Adrenal gland (tissue), 19 donors: ENCODE measurements at places on chromosomes 12 and 14. TPM values are rescaled to one million over a fixed set of nuclear protein-coding genes. Genes with fewer than 3 reads are reported as not detected.
A peak's percentile ranks its signal among the peaks of the same experiment; 100 is the strongest.

Gene IL22
- total RNA-seq = not detected

Gene CMTM5
- 2.5 TPM for total RNA-seq

Gene MYRFL
- 1.00 TPM for total RNA-seq

Gene OR4Q3
- not detected for total RNA-seq

Gene C1QL4
- total RNA-seq = not detected

Gene EFS
- total RNA-seq = 2.1 TPM

Gene TRIP11
- 64.9 TPM for total RNA-seq

Gene C12orf50
- 0.07 TPM for total RNA-seq

Gene FAM186B
- 1.0 TPM for total RNA-seq

Gene METAP2
- total RNA-seq = 93.4 TPM

Gene KIF21A
- 24.0 TPM for total RNA-seq

Gene RNASE1
- total RNA-seq = 552 TPM

DNA sequence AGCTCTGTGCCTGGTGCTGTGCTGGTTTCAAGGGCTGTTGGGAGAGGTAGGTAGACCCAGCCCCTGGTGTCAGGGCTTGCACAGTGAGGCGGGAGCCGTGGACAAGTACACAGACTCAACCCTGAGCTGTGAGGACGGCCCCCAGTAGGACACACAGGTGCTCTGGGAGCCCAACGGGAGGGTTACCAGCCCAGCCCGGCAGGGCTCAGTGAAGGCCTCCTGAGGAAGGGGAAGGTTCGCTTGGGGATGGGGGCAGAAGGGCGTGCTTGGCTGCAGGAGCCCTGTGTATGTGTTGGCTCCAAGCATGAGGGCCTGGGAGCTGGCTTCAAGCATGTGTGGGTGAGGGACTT lies 58.9 kb downstream of the SLC25A47 start:
- no peak for DNase-seq

DNA sequence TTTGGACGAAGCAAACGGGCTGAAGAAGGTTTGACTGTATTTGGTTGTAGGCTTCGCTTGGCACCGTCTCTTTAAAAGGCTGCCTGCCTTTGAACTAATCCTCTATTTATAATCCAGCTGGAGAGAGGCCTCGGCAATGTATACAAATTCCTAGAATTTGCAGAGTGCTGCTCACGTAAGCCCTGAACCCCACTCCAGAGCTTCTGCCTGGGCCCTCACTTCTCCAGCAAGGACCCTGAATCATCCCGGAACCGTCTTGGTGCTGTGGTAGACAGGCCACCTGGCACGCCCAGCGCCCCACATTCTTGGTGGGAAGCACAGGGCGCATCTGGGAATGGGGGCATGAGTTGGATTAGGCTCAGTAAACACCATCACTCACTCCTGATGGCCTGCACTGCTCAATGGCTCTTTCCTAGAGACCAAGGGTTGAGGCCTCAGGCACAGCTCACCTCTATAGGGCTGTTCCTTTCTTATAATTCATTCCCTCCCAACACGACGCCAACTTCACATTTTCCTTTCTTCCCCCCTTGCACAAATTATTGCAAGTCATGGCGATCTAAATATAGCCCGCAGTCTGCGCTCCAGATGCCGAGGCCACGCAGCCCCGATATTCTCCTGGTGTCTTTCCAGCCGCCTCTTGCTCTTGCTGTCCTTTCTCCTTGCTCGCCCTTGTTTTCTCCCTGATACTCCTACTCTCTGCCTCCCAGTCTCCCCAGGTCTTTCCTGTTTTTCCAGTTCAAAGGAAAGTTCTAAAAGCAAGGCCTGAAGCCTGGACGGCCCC lies 141.0 kb downstream of the ZFP36L1 start:
- DNase-seq = no peak

DNA sequence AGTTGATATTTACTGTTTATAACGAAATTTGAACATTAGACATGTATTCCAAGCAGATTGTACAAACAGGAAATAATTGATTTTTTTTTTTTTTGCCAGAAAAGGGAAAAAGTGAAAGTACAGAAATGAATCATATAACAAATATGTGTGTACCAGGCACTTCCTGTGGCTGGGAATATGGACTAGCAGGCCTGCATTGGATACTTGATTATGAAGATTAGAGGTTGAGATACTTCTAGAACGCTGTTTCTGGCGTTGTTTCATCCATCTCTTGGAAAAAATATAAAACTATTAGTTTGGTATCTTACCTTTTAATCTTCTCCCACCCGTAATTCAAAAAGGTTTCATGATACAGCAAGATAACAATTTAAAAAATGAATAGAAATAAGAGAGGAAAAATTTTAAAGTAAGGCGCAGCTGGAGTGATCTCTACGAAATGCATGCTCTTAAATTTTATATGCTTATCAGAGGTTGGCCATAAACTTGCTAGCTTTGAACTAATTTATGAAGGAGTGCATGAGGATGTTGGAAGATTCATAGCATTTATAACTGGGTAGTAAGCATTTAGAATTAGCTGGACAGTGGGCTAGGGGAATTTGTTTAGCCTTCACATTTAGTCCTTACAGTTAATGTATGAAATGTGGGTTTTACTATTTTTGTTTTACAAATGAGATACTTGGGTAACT lies 90.8 kb downstream of the AEBP2 start:
- DNase-seq = no peak

- DNase-seq = peak; percentile 20
Measured at GRCh38 chr12:51307655-51308593, 16.1 kb downstream of the BIN2 start.

DNA sequence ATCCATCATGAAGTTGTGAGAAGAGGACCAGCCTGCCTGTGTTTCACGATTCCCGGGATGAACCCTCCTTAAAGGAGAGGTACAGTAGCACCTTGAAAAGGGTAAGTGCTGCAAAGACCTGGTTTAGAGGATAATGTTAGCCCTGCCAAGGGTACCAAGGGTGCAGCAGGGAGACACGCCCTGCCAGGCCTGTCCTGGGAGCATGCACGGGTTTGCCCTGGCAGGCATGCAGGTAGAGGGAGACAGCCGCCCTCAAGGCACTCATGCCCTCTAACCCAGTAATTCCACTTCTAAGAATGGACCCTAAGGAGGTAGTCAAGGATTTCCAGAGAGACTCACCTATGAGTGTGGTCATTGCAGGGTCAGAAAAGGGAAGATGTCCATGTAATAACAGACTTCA lies 65.0 kb downstream of the DIO3 start:
- DNase-seq = no peak

DNA sequence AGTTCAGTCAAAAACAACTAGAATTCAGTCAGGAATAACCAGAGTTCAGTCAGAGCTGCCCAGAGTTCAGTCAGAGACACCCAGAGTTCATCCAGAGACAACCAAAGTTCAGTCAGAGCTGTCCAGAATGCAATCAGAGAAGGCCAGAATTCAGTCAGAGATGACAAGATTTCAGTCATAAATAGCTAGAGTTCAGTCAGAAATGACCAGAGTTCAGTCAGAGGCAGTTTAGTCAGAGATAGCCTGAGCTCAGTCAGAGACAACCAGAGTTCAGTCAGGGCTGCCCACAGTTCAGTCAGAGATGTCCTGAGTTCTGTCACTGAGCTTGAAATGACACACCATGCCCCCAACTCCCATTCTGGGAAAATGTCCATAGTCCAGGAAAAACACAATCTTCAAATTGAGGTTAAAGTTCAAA lies 1102.8 kb downstream of the BCL11B start:
- DNase-seq = no peak

DNA sequence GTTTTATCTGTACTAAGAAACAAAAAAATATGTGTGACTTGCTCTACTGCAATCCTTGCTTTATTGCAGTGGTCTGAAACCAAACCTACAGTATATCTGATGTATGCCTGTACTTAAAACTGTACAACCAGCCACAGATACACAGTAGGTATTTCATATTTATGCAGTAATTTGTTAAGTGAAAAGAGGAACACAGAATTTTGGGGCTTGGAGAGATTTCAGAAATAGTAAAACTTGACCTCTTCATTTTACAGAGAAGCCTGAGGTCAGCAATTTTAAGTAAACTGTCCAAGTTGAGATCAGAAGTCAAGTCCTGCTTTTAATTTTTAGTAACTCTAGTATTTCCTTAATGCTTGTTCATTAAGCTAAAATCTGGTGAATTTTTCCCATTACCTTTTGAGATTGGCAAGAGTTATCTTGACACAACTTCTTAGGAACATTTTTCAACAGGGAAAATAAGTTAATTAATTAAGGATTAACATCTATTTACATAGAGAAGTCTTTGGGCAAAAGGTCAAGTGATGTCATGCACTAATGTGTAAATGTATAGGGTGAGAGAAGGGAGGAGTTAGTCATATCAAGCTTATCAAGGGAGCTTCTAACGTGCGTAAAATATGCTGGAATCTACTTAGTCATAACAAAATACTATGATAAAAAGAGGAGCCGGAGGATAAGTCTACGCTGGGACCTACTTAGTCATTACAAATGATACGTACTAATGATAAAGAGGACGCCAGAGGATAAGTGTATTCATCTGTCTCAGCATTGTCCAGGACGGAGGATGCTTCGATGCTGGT lies 66.0 kb upstream of the GTF2A1 start:
- DNase-seq = no peak

DNA sequence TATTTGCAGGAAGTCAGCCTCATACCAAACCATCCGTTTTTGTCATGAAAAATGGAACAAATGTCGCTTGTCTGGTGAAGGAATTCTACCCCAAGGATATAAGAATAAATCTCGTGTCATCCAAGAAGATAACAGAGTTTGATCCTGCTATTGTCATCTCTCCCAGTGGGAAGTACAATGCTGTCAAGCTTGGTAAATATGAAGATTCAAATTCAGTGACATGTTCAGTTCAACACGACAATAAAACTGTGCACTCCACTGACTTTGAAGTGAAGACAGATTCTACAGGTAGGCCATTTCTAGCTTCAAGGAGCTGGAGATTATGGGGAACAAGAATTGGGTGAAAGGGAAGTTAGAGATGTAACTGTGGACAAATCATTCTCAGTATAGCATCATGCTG lies 126.1 kb downstream of the DAD1 start:
- DNase-seq = no peak

DNA sequence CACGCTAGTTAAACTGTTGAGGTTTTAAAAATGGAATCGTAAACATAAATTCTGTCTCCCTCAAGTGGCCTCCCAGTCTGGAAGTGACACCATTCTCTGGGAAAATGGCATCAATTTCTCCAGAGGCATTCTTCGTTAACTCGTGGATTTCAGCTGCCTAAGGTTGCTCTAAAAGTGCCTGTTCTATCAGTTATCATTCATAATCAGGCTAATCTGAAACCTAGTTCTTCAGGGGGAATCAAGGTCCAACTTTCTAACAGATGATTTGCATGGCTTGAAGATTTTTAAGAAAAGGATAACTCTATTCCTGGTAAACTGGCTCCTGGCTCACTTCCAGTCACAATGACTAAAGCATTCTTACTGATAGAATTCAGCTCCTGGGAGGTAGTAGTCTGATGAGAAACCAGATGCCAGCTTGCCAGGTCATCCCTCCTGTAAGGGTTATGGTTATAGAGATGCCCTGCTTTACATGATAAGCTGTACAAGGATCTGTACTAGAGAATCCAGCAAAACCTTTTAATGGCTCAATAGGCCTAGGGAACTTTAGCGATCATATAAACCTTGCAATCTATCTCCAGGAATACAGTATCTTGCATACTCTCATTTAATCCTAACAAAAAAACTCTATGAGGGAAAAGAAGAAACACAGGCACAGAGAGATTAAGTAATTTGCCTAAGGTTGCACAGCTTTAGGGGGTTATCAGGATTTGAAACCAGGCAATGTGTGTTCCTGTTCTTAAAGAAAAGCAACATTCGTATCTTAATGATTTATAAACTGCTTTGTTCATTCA lies 1.5 kb downstream of the L3HYPDH start:
- peak; percentile 76 for DNase-seq

GRCh38 chr12:25583545-25583944 lies 30.5 kb upstream of the LMNTD1 start:
- DNase-seq = peak; percentile 78

GRCh38 chr14:72588521-72588920 lies 305.4 kb downstream of the DPF3 start:
- no peak for DNase-seq

DNA sequence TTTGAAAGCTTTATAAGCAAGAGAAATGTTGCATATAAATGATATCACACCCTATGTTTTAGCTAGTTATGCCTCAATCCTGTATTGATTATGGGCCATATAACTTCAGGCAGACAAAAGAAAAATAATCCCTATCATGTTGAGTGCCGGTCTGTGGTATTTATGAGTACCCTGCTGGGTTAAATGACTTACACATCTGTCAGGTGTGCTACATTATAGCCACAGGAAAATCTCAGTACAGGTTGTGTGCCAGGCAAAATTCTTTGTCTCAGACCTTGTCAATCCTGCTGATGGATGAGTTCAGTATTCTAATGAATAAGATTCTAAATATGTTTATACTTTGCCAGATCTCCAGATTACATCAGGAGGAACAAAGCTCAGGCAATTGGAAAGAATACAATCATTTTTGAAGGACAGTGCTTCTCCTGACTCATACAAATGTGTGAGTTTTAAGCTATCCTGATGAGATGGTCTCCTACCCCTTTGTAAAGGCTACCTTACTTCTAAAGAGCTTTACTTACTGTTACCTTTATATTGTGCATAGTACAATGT lies 109.8 kb upstream of the FOXG1 start:
- DNase-seq = no peak

GRCh38 chr12:103657331-103657730 lies 70.3 kb downstream of the STAB2 start:
- no peak for DNase-seq

DNA sequence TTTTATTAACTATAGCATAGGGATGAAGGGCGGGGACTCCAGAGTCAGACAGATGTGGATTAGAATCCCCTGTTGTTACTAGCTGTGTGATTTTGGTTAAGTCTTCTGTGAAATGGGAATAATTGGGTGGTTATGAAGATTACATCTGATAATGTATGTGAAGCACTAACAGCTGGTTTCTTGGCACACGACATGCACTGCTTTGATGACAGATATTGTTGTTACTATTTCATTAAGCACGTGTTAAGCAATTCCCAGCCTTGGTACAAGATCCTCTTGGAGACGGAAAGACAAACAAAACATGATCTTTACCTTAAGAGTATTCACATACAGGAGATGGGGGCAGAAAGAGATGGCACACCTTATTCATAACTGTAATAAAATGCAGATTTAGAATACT lies 7.9 kb downstream of the PPFIBP1 start:
- DNase-seq = no peak

DNA sequence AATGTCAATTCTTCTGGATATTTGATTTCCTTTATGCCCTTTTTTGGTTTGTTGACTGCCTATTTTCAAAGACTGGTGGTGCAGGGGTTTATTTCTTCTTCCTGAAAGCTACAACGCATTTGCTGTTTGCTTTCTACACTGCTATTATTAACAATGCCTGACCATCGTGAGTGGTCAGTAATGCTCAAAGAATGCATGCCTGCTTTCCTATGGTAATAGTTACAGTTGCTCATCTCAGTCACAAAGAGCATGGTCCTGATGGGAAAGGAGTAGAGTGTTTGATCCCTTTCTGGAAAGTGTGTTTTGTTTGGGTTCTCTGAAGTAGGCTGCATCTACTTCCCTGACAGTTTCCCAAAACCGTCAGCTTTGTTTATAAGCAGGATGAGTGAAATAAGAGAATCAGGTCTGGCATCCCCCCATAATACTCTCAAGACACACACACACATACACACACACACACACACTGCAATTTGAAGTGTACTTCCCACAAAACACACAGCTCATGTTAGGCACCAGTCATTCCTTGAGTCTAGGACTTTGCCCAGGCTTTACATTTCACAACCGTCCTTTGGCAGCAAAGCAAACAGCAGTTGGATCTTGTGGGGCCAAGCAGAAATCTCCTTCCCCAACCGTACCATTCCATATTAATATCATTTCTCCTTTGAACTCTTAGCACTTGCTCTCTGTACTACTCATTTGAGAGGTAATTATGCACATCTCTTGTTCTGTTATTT lies 56.6 kb downstream of the SUDS3 start:
- no peak for DNase-seq
